ENCODE measurements at places on chromosomes 6 and 20. TPM values are rescaled to one million over a fixed set of nuclear protein-coding genes. Genes with fewer than 3 reads are reported as not detected.

GRCh38 chr6:4403828-4404227 is 268.5 kb upstream of the ECI2 start:
- DNase-seq = no peak

DNA sequence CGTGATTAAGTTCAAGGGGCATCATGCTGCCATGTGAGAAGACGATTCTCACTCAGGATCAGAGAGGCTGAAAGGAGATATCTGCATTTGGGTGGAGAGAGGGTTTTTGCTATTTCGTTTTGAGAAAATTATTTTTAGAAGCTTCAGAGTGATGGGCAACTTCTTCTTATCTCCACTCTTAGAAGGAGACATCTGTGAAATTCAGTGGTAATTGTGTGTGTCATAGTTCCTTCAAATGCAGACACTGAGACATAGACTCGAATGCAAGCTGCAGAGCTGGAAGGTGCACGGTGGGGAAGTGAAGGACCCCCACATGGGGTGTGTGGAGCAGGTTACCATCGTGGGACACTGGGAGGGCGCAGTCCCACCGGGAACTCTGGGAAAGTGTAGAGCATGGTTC is 116.8 kb downstream of the PRND start:
- DNase-seq = no peak

DNA sequence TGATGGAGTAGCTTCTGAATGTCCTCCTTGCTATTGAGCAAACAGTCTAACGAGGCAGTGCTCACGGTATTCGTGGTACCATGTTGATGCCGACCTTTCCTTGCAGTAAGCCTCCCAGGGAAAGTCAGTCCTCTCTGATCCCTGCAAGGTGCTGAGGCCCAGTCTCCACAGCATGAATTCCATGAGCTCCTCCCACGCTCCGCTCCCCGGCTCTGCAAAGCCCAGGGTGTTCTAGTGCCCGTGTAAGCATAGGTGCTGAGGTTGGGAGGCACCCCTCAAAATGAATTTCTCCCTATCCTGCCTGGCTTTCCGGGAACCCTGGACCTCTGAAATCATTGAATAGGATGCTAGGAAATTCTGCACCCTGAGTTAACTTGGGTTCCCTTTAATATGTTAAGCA is 251.0 kb downstream of the TAF4 start:
- DNase-seq = no peak

SGK1 gene
- total RNA-seq = 85.2 TPM
